ENCODE measurements at places on chromosomes 5 and 9.

- no peak for DNase-seq
These were observed 13.6 kb upstream of the NINJ1 start for GRCh38 chr9:93147632-93148031.

DNA sequence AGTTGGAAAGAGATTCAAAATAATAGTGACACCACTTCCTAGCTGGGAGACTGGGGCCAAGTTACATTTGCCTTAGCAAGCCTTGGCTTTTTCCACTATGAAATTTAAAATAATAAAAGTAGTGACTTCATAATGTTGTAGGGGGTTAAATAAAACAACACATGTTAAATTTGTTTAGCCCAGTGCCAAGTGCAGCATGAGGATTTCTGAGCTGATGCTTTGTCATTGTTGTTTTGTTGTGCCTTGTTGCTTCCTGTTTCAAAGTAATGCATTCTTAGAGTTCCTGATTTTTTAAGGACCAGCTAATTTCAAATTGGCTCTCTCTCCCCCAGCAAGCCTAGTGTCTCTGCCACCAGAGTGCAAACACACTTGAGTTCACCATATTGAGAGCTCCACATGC, 270.7 kb upstream of the PAPPA start:
- no peak for DNase-seq

GRCh38 chr5:111252799-111253545, 28.8 kb downstream of the CAMK4 start:
- no peak for DNase-seq

DNA sequence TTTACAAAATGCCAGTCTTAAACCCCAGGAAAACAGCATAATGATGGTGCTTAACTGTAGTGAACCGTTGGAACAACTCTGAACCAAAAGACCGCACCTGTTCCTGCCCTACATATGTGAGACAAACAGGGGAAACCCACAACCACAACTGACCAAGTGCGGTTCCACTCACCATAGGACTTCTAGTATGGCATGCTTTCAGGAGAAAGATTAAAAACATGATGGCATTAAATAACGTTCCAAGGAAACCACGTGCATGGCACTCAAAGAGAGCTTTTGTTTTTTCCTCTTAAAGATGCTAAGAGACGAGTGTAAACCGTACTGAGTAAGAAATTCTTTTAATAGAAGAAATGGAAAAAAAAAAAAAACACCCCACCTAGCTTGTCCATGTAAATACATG, 119.8 kb downstream of the SSBP2 start:
- no peak for DNase-seq

- peak; percentile 18 for DNase-seq
These were observed 1.1 kb downstream of the HNRNPA0 start for GRCh38 chr5:137752905-137753690.

DNA sequence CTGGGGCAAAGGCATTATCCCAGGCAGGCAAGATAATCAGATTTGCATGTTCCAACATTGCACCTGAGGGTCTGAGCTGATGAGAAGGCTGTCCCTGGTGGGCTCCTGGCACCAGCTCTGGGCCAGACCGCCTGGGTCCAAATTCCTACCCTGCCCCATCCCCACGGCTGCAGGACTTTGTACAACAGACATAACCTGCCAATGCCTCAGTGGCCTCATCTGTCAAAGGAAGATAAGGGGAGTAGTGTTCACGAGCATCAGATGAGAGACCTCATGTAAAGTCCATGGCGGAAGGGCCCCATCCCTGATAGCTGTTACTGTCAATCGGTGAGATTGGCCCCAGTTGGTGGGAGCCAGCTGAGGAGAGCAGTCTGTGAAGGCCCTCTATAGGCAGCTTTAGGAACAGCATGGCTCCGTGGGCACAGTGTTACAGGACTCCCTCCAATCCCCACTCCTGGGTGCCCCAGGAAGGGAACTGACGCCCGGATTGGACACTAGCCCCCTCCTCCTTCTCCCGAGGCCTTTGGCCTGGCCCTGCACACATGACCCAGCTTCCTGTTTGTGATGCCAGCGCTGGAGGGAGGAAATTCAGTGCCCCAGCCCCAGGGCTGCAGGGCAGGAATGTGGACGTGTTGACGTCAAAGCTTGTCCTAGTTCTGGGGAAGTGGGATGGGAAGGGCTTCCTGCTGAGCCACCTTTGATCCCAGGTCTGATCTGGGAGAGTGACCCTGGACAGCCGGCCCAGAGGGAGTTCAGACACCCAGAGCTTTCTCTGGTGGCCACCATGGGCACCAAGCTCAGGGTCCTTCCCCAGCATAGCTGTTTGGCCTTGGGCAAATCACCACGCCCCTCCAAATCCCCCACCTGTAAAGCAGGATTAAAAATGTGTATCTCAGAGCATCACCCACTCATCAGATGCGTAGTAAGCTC, 56.2 kb downstream of the DUSP1 start:
- DNase-seq, result peak; percentile 35

DNA sequence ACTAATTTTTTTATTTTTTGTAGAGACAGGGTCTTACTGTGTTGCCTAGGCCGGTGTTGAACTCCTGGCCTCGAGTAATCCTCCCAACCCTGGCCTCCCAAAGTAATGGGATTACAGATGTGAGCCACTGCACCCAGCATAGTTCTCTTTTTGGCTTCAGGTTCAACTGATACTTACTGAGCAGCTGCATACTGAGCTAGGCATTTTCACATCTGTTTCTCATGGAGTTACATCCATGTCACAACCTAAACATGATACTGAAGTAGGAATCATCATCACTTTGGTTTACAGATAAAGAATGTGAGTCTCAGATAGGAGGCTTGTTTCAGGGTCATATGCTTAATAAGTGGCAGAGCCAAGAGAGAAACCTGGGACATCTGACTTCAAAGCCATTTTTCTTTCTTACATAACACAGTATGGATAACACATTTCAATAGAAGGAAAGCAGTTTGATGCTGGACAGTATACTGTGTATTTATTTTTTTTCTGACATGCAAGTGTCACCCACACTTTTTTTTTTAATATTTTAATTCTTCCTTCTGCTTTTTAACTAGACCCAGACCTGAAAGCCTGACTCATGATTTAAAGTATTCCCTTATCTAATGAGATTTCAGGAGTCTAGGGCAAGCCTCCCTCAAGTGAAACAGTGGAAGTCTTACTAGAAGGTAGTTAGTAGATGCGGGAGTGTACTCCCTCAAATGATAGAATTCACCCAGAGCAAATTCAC, 90.8 kb downstream of the HACD4 start:
- DNase-seq, result no peak

- DNase-seq, result no peak
These were observed 363.7 kb downstream of the IRX2 start for GRCh38 chr5:2387634-2388325.

- no peak for DNase-seq
These were observed 275 bp downstream of the AHRR start for GRCh38 chr5:321726-322251.

GRCh38 chr5:57816108-57816507, 333.5 kb upstream of the ACTBL2 start:
- no peak for DNase-seq

DNA sequence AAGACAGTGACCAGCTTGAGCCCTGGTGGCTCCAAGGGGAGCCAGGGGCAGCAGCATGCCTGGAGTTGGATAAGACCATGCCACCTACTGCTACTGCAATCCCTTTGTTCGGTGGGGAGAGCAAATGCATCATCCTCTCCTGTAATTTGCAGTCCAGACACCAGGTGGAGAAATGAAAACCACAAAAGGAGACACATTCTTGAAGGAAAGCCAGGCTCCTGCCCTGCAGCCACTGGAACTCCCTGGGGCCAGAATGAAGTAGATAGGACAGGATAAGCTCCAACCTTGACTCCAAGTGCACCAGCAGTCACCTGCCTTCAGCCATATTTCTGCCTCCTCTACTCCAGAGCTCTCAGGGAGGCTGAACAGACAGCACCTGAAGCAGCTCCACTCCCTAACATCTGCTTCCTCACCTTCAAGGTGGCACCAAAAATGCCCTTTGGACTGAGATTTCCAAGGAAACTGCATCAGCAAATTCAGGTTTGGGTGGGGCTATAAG, 65.1 kb upstream of the IQGAP2 start:
- DNase-seq, result peak; percentile 13

- no peak for DNase-seq
These were observed 194.0 kb downstream of the CRB2 start for GRCh38 chr9:123550012-123550411.

DNA sequence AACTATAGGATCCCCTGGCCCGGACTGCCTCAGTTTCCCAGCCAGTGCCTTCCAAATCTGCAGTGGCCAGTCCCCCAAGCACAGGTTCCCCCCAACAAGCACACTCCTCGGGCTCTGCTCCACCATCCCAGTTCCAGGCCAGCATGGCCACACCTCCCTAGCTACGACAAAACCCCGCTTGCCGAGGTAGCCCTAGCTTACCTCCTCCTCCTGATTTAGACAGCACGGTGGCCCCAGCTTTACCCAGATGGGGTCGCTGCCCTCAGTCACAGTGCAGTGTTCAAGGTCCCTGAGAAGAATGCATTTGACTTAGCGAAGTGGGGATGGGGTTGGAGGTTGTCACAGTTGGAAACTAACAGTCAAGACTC, 40.8 kb upstream of the GARNL3 start:
- DNase-seq, result no peak

- no peak for DNase-seq
These were observed 140.5 kb downstream of the SLIT3 start for GRCh38 chr5:169160405-169160901.

Data from activated T-helper 1 cell treated with Interleukin-2 at 50 U/mL for 16 hours (primary cell).